ENCODE measurements at places on chromosomes 5 and 9. TPM values are rescaled to one million over a fixed set of nuclear protein-coding genes. Genes with fewer than 3 reads are reported as not detected.

Gene ZBED3
- total RNA-seq, result 9.7 TPM

Gene TMC1
- 0.27 TPM for total RNA-seq

Gene PAEP
- not detected for total RNA-seq

Gene SPINK4
- total RNA-seq, result not detected

Gene GABBR2
- total RNA-seq, result not detected

Gene AHRR
- 1.9 TPM for total RNA-seq

Gene FLT4
- total RNA-seq, result 5.6 TPM

Gene SPATA31C1
- not detected for total RNA-seq

Gene COL15A1
- 73.3 TPM for total RNA-seq

Measured in left cardiac atrium (tissue), 4 donors.